Cardiac ventricle fibroblast (primary cell): ENCODE measurements at places on chromosomes 4 and X. TPM values are rescaled to one million over a fixed set of nuclear protein-coding genes. Genes with fewer than 3 reads are reported as not detected.

TMEM255A gene
- total RNA-seq: not detected in 2 replicates

DMRTC1B gene
- not detected in 2 replicates for total RNA-seq

UNC5C gene
- total RNA-seq: 18.1 and 19.4 TPM in 2 replicates

GAB3 gene
- total RNA-seq: 2.9 and 3.4 TPM in 2 replicates

QRFPR gene
- not detected in 2 replicates for total RNA-seq

TGIF2LX gene
- not detected in 2 replicates for total RNA-seq

BEX1 gene
- not detected in 2 replicates for total RNA-seq

RNF150 gene
- total RNA-seq: 0.25 and 0.54 TPM in 2 replicates

ZXDA gene
- 6.2 and 6.8 TPM in 2 replicates for total RNA-seq

GABRG1 gene
- total RNA-seq: not detected in 2 replicates

FRMD7 gene
- 0.06 TPM in 1 of 2 replicates, not detected in the other for total RNA-seq

HSFX4 gene
- total RNA-seq: not detected in 2 replicates

NLGN4X gene
- total RNA-seq: 3.3 and 4.2 TPM in 2 replicates

GAGE12F gene
- not detected in 2 replicates for total RNA-seq

RBMXL3 gene
- total RNA-seq: not detected in 2 replicates

NAA10 gene
- total RNA-seq: 46.2 and 49.9 TPM in 2 replicates

CSN3 gene
- not detected in 2 replicates for total RNA-seq

TRIML2 gene
- total RNA-seq: not detected in 2 replicates

PAPSS1 gene
- total RNA-seq: 32.7 and 37.1 TPM in 2 replicates
